Esophagus muscularis mucosa (tissue), 4 donors: ENCODE measurements at places on chromosomes 13 and 19. TPM values are rescaled to one million over a fixed set of nuclear protein-coding genes. Genes with fewer than 3 reads are reported as not detected.

- no peaks in the 10 kb centered on the region for H3K27me3 ChIP-seq
- H3K36me3 ChIP-seq = peaks cover 6% of the 10 kb centered on the region
- no peak overlapping the region for H3K27ac ChIP-seq
- no peak overlapping the region for H3K4me3 ChIP-seq
These were observed 20.4 kb downstream of the ZNF578 start for GRCh38 chr19:52473655-52474350.

DNA sequence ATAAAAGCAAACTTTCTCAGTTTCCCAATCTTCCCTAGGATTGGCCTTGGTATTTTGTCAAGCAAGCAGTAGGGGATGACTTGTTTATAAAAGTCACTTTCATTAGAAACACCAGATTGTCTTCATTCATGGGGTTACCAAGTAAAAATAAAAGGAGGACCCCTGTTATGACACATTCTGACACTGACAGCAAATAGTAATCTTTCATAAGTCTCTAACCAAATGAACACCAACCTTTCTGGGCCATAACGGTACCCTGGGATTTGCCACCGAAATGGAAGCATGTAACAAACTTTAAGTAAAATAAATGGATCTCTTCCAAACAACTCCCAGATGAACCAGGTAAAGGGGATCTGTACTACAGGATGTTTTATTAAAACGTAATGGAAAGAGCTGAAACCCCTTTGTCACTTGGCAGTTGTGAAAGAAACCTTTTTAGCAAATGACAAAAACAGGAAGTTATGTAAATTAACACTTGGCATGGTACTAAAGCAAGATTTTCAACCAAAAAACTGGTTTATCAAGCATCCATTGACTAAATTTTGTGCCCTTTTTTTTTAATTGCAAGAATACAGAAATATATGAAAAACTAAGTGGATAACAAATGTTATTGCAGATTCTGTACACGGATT lies 335.6 kb downstream of the RBM26 start:
- no peaks in the 10 kb centered on the region for H3K36me3 ChIP-seq
- no peak overlapping the region for H3K4me3 ChIP-seq

- no peak for DNase-seq
- no peaks in the 10 kb centered on the region for H3K36me3 ChIP-seq
- H3K27ac ChIP-seq = no peak overlapping the region
- no peak overlapping the region for H3K4me3 ChIP-seq
- no peaks in the 10 kb centered on the region for H3K27me3 ChIP-seq
These were observed 419.3 kb upstream of the NBEA start for GRCh38 chr13:34522808-34523207.

DNA sequence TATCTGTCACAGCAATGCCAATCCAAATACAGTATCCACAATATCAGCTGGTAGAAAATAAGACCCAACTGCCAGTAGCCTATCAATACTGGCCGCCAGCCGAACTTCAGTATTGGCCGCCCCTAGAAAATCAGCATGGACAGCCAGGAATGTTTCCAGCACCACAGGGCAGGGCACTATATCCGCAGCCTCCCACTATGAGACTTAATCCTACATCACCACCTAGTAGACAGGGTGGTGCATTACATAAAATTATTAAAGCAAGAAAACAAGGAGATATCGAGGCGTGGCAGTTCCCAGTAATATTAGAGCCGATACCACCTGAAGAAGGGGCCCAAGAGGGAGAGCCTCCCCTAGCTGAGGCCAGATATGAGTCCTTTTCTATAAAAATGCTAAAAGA lies 111.3 kb downstream of the ZNF486 start:
- H3K27ac ChIP-seq = no peak overlapping the region
- no peak for DNase-seq
- H3K36me3 ChIP-seq = no peaks in the 10 kb centered on the region
- no peaks in the 10 kb centered on the region for H3K27me3 ChIP-seq
- H3K4me3 ChIP-seq = no peak overlapping the region

- H3K27ac ChIP-seq = no peak overlapping the region
- no peak for DNase-seq
- H3K36me3 ChIP-seq = no peaks in the 10 kb centered on the region
- H3K4me3 ChIP-seq = no peak overlapping the region
- no peaks in the 10 kb centered on the region for H3K4me1 ChIP-seq
These were observed 156.3 kb downstream of the NDFIP2 start for GRCh38 chr13:79637133-79637763.

DNA sequence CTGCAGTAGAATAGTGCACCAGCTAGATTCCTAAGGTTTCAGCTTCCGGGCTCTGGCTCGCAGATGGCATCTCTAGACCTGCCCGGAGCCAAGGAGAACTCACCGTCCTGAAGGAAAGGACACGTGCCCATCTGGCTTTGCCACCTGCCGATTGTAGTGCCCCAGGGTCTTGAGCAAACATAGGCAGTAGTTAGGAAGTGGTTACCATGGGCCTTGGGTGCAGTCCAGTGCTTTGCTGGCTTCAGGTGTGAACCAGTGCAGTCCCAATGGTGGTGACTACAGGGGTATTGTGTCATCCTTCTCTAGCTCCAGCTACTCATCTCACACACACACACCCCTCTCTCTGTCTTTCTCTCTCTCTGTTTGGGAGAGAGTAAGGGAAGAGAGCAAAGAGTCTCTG lies 61.4 kb upstream of the TEX29 start:
- H3K36me3 ChIP-seq = peaks cover 20% of the 10 kb centered on the region
- H3K4me3 ChIP-seq = no peak overlapping the region
- peak; percentile 70 for DNase-seq
- no peaks in the 10 kb centered on the region for H3K27me3 ChIP-seq
- H3K27ac ChIP-seq = no peak overlapping the region

- peaks cover 71% of the 10 kb centered on the region for H3K4me1 ChIP-seq
- peaks cover 30% of the 10 kb centered on the region for H3K36me3 ChIP-seq
These were observed 2.8 kb downstream of the DMPK start for GRCh38 chr19:45779231-45780145.

DNA sequence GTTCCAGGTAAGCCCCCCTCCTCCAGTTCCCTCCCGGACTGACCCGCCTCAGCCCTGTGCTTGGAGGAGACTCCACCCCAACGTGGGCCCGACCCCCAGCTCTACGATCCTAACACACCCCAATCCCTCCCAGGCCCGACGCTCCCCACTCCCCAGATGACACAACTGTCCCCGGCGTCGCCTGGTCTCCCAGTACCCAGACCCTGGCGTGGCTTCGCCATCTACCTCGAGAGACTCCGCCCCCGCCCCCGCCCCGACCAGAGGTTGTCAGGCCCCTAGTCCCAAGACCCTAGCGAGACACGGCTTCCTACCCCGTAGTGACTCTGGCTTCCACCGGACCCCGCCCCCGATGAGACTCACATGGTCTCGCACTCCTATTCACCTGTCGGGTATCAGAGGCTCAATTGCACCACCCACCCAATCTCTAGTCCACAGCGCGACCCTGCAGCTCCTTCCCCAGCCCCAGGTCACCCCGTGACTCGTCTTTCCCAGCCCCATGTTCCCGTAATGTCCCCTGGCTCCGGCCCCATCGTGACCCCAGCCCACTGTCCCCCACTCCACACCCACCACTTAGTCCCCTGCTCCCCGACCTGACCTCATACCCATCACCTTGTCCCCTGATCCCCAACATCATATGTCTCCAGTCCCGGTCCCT lies 2.9 kb downstream of the CD37 start:
- DNase-seq = peak; percentile 86
- H3K36me3 ChIP-seq = peaks cover 29% of the 10 kb centered on the region
- H3K27me3 ChIP-seq = no peaks in the 10 kb centered on the region
- peak overlapping the region; percentile 44 for H3K4me3 ChIP-seq
- H3K27ac ChIP-seq = peak overlapping the region; percentile 83
- peaks cover 25% of the 10 kb centered on the region for H3K4me1 ChIP-seq

DNA sequence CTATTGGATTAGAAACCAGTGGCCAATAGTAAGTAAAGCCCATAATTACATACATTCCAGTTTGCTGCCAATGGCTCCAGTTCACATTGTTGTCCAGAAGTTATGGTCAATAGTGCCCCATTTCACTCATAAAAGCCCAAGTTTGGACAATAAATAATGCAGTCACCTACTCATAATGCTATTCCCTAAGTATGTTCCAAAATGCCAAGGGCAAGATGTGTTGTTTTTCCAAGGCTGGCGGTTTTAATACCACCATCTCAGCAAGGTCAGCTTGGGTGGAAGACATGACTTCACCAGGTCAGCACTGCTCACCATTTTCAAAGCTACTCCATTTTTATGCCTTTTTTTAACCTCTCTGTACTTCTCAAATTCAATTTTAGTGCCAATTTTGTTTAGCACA lies 32.7 kb downstream of the KCTD12 start:
- no peak for DNase-seq
- H3K4me1 ChIP-seq = peaks cover 9% of the 10 kb centered on the region
- H3K27me3 ChIP-seq = no peaks in the 10 kb centered on the region
- no peaks in the 10 kb centered on the region for H3K36me3 ChIP-seq

- DNase-seq = no peak
- H3K27ac ChIP-seq = no peak overlapping the region
- H3K36me3 ChIP-seq = no peaks in the 10 kb centered on the region
- H3K4me3 ChIP-seq = no peak overlapping the region
- no peaks in the 10 kb centered on the region for H3K27me3 ChIP-seq
These were observed 11.4 kb upstream of the MYCBP2 start for GRCh38 chr13:77338329-77338728.

- H3K27ac ChIP-seq = no peak overlapping the region
- H3K4me3 ChIP-seq = no peak overlapping the region
- DNase-seq = no peak
- H3K27me3 ChIP-seq = no peaks in the 10 kb centered on the region
- no peaks in the 10 kb centered on the region for H3K36me3 ChIP-seq
These were observed 28.2 kb downstream of the VSTM1 start for GRCh38 chr19:54035215-54036178.

DNA sequence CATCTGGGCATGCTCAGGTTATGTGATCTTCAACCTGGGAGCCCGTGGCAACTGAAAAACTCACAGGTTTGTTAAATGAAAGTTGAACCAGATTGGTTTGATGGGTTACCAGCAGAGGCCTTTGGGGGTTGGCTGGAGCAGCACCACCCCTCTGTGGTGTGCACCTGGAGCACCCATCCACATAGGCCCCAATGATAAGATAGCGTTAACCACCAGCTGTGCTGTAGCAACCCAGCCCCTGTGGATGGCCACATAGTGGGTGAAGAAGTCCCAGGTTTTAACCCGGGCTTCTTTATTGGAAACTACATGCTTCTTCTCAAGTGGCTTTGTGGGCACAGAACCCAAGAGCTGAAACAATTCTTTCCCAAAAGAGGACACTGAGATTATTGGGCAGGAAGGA lies 22.6 kb upstream of the MTIF3 start:
- H3K27ac ChIP-seq = no peak overlapping the region
- no peak for DNase-seq
- no peaks in the 10 kb centered on the region for H3K36me3 ChIP-seq
- no peak overlapping the region for H3K4me3 ChIP-seq

DNA sequence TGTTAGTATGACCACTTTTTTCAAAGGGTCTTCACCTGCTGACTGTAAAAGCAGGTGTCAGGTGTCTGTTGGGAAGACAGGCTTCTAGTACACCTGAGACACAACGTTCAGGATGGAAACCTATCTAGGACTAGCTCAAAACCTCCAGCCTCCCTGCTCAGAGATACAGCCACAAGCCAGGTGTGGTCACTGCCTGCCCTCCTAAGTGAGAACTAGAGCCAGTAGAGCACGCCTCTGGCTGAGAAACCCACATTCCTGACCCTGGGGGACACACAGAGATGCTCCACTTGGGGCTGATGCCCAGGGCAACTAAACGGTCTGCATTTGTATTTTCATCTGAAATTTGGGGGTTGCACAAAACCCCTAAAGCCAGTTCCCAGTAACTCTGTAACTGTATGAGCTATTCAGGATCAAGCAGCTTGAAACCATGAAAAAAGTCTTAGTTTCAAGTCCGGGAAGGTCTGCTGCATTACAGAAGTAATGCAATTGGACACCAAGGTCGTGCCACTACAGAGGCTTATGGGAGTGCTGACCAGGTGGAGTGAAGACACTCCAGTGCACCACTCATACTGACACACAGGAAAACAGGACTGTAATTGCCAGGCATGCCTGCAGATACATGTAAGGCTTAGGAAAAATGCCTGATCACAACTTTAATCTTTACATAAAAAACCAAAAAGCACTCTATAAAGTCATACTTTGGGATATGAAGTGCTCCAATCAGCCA lies 27.8 kb downstream of the ANKRD10 start:
- no peak for DNase-seq
- H3K27me3 ChIP-seq = no peaks in the 10 kb centered on the region
- no peaks in the 10 kb centered on the region for H3K4me1 ChIP-seq
- H3K36me3 ChIP-seq = peaks cover 13% of the 10 kb centered on the region

DNA sequence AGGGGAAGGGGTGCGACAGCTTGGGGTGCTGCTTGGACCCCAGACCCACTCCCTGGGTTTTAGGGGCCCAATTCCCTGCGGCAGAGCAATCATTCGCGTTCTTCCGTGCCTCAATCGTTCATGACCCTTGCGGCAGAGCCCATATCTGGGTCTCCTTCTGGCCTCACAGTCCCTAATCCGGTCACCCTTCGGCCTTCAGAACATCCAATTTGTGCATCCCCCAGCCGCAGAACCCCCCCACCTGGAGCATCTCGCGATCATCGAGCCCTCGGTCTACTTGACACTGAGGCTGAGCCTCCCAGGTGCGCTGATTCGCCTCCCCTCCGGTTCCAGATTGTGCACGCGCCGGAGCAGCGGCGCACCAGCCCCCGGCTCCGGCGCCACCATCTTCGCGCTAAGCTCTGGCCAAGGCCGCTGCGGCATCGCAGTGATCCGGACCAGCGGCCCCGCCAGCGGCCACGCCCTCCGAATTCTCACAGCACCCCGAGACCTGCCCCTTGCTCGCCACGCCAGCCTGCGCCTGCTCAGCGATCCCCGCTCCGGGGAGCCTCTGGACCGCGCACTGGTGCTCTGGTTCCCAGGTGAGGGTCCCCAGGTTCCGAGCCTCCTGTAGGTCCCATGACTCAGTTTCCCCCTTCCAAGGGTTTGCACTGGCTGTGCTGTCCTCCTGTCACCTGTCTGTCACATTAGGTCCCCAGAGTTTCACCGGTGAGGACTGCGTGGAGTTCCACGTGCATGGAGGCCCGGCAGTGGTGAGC lies 501 bp downstream of the GTPBP3 start:
- peak overlapping the region; percentile 79 for H3K4me3 ChIP-seq
- H3K4me1 ChIP-seq = peaks cover 59% of the 10 kb centered on the region
- H3K27me3 ChIP-seq = no peaks in the 10 kb centered on the region

- H3K27me3 ChIP-seq = no peaks in the 10 kb centered on the region
- no peaks in the 10 kb centered on the region for H3K36me3 ChIP-seq
- DNase-seq = no peak
- no peak overlapping the region for H3K4me3 ChIP-seq
These were observed 7.8 kb upstream of the LYPD5 start for GRCh38 chr19:43809762-43810696.

ZNF573 gene
- total RNA-seq = 6.4 TPM

SCAF1 gene
- 26.2 TPM for total RNA-seq

DAND5 gene
- total RNA-seq = not detected

IL17D gene
- total RNA-seq = 6.3 TPM

RNF113B gene
- not detected for total RNA-seq

THAP8 gene
- total RNA-seq = 16.3 TPM

ODAD3 gene
- not detected for total RNA-seq
